ENCODE measurements at places on chromosomes 16 and 17.

- no peak for DNase-seq
These were observed 594 bp upstream of the DNAJC7 start for GRCh38 chr17:42017866-42018200.

GRCh38 chr17:56751145-56751738 lies 82.5 kb downstream of the C17orf67 start:
- DNase-seq = no peak

GRCh38 chr17:48044851-48045250 lies 3.3 kb upstream of the NFE2L1 start:
- DNase-seq = no peak

- no peak for DNase-seq
These were observed 257.6 kb downstream of the PARN start for GRCh38 chr16:14372471-14372870.

- DNase-seq = peak; percentile 46
These were observed 28.0 kb downstream of the MRM1 start for GRCh38 chr17:36629252-36629847.

- no peak for DNase-seq
These were observed 171.6 kb downstream of the ZNF18 start for GRCh38 chr17:11825572-11826209.

GRCh38 chr17:13070732-13071131 lies 52.9 kb upstream of the ELAC2 start:
- no peak for DNase-seq

GRCh38 chr17:5331506-5331905 lies 49.4 kb downstream of the RABEP1 start:
- peak; percentile 17 for DNase-seq

GRCh38 chr16:30527635-30528178 lies 1.3 kb upstream of the ZNF768 start:
- no peak for DNase-seq

DNA sequence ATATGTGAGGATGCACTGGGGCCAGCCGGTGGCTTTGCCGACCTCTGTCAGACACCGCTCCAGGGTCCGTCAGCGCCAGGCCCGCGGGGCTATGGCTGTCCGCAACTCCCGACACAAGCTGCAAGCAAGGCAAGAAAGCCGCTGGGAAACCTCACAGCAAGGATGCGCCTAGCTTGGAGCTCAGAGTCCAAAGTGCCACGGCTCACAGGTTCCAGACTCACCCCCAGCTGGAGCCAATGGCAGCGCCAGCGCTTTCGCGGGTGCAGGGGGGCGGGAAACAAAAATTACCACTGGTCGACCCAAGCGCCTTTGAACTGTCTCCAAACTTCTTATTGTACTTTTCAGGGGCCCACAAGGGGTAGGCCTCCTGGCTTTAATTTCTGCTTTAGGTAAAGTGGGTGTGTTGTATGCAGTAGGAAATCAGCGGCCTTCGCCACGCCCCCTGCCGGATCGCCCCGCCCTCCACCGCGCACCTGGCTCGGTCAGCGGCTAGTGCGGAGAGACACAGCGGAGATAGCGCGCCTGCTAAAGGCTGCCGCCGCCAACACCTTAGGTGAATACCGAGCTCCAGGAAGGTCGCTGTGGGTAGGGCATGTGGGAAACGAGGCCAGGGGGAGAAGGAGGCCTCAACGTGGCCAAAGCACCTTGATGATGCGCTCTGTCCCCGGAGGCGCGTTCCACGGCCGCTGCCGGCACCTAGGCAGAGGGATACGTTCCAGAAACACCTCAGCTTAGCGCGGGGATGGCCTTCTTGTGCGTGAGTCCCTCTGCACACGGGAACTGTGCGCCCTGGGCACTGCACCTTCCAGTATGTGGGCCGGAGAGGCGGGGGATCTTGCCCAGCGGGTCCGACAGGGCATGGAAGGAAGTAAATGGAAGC lies 61.0 kb upstream of the RBL2 start:
- no peak for DNase-seq

GRCh38 chr16:12679660-12680272 lies 123.9 kb downstream of the CPPED1 start:
- DNase-seq = no peak

DNA sequence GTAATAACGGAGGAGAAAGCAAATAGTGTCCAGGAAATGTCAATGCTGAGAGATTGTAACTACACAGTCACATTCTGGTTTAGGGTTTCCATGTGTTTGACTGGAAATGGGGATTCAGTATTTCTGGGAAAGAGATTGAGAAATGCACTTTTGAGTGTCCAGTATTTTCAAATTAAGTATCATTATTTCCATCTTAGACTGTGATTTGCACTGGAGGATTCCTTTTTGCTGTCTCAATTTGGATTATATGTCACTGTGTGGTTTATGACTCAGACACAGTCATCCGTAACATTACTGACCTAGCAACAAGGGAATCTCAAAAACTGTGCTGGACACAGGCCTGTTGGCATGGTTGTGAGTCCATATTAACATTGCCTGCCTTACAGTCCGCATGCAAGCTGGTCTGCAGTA lies 681.4 kb downstream of the CDH11 start:
- peak; percentile 97 for DNase-seq

DNA sequence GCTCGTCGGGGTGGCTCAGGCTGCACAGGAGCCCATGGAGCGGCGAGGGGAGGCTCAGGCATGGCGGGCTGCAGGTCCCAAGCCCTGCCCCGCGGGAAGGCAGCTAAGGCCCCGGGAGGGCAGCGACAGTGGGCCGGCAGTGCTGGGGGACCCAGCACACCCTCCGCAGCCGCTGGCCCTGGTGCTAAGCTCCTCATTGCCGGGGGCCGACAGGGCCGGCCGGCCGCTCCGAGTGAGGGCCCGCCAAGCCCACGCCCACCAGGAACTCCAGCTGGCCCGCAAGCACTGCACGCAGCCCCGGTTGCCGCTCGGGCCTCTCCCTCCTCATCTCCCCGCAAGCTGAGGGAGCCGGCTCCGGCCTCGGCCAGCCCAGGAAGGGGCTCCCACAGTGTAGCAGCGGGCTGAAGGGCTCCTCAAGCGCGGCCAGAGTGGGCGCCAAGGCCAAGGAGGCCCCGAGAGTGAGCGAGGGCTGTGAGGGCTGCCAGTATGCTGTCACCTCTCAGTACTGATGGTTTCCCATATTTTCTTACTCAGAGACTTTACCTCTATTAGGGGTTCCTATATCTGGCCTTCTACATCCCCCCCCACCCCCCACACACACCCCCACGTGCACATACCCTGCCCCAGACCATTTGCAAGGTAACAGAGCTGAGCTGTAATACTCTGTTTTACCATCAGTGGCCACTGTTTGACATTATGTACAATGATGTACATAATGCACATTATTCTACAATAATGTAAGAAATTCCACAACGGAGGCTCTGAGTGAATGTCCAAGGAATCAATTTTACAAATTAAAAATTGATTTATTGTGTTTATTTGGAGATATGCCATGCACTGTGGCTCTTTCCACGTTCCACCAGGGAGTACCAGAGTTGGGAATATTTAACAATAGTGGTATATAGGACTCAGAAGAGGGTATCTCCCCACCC lies 3.7 kb upstream of the VAT1L start:
- no peak for DNase-seq

- peak; percentile 47 for DNase-seq
These were observed 690 bp downstream of the PITPNC1 start for GRCh38 chr17:67377488-67378453.
